ENCODE measurements at places on chromosomes 7 and 10.
A peak's percentile ranks its signal among the peaks of the same experiment; 100 is the strongest.

GRCh38 chr10:9010093-9010492 is 955.6 kb downstream of the GATA3 start:
- ATAC-seq: peak; percentile 66

DNA sequence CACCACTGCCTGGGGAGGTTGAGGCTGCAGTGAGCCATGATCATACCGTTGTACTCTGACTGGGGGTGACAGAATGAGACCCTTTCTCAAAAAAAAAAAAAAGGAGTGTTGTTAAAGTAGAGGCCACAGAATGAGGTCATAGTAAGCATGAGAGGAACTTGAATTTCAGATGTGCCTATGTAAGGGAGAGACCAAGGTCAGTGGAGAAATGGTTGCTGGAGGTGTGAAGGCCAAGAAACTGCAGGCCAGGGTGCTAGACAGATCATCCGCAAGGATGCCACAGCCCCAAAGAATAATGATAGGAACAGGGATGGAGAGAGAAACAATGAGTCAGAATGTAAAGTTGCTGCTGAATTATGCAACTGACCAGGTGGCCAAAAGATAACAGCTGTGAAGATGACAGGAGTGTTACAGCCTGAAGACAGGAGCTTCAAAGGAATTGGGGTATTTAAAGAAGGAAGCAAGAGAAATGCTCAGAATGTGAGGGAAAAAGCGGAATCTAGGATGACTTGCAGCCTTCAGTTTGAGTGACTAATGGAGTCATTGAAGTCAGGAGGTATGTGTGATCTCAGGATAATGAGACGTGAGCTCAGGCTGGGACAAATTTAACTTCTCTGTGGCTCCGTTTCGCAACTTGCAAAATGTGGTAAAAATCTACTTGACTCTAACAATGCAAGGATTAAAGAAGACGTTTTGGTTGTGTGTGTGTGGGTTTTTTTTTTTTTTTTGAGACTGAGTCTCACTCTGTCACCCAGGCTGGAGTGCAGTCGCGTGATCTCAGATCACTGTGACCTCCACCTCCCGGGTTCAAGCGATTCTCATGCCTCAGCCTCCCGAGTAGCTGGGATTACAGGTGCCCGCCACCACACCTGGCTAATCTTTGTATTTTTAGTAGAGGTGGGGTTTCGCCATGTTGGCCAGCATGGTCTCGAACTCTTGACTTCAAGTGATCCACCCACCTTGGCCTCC is 22.2 kb downstream of the TYW1B start:
- no peak for ATAC-seq

- no peak for ATAC-seq
Measured at GRCh38 chr10:57049096-57049495, 688.0 kb upstream of the ZWINT start.

DNA sequence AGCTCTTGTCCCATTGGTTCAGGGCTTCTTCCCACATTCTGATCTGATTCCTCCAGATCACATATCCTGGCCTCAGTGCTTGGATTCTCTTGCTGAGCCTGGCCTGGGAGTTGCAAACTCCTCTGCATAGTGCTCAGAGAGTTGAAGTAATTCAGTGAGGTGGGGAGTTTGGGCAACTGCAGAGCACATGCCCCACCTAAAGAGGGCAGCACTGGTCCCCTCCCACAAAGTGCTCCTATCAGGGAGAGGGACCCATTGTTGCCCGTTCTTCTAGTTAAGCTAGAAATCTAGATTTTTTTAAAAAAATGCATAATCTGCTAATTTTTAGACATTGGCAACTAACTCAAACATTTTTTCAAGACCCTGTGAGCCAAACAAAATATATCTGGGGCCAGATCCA is 45.1 kb downstream of the CHN2 start:
- no peak for ATAC-seq

DNA sequence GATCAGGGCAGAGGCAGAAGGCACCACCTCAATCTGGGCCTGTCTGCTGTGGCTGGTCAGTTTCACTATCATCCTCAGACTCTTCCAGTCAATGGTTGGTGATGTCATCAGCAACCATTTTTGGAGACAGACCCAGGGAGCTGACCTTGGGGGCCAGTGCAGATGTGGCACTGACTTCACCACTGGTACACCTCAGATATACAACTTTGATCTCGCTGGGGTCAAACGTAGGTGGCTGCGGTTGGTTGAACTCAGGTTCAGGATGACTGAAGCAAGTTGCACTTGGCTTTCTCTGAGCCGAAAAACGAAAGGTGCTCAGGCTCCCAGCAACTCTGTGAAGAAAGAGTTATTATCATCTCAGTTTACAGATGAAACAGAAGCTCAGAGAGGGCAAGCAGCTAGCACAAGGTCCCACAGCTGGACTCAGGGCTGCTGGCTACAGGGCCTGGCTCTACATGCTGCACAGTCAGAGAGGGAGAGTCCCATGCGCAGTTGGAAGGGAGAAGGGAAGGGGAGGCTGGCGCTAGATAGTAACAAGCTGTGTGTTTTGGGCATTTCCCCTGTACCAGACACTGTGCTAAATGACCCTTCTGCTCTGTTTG is 27.2 kb downstream of the ANKRD16 start:
- peak; percentile 78 for ATAC-seq

DNA sequence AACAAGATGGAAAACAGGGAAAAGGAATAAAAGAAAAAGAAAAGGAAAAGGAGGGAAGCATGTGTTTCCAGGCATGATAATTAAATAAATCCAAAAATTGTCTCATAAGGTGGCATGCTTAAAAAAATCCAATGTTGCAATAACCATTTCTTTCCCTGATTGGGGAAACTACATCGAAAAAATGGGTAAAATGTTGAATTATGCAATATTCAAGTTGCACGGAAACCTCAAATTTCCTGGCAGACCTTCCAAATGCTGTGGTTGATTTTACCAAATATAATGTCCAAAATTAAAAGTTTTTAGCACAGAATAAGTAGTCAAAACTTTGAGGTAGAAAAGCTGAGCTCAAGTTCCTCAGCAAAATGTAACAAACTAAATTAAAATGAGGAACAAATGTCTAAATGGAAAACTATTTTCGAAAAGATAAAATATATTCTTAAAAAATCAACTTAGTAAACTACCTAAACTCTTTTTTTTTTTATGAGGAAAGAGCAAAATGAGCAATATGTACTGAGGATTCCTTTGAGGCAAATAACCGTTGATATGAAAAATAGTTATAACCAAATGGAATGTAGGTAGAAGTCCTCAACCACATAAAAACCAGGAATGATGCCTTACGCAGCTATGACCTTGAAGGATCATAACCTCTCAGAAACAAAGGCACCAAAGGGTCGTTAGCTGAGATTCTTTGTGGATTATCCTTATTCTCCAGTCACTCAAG is 52.6 kb downstream of the MACC1 start:
- ATAC-seq: no peak

DNA sequence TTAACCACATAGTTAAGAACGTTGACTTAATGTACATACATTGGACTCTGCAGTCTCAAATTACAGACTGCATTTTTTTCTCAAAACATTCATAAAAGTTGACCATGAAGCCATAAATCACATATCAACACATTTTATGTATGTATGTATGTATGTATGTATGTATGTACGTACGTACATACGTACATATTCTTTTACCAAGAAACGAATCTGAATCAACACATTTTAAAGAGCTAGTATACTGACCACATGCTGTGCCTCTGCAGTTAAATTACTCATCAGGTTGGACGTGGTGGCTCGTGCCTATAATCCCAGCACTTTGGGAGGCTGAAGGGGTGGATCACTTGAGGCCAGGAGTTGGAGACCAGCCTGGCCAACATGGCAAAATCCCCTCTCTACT is 105.8 kb downstream of the GPR158 start:
- no peak for ATAC-seq

DNA sequence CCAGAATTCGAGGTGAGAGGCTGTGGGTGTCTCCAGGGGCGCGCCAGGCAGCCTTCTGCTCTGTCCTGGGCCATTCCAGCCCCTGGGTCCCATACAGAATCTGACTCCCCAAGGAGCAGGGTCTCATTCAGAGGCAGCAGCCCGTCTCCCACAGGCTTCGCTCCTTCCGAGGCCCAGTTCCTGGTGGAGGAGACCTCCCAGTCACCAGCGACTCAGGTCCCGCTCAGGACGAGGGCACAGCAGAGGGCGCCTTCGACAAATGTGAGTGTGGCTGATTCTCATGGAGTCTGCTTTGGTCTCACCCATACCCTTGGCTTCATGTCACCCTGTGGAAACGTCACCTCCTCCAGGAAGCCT is 81.8 kb upstream of the GPR26 start:
- no peak for ATAC-seq

- no peak for ATAC-seq
Measured at GRCh38 chr7:151616443-151617213, 96.9 kb upstream of the RHEB start.

DNA sequence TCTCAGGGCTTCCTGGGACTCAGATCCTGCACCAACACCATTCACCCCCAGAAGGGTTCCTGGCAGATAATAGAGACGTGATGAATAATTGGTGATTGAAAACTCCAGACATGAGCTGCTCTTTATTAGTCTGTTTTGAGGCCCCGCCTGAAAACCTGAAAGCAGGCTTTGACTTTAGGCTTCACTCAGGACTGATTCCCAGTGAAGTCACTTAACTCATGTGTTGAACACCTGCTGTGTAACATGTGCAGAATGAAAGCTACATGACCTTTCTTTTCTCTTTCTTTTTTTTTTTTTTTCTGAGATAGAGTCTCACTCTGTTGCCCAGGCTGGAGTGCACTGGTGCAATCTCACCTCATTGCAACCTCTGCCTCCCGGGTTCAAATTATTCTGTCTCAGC is 8.9 kb downstream of the SPACDR start:
- no peak for ATAC-seq

GRCh38 chr10:78894089-78894840 is 174.5 kb upstream of the ZMIZ1 start:
- no peak for ATAC-seq

DNA sequence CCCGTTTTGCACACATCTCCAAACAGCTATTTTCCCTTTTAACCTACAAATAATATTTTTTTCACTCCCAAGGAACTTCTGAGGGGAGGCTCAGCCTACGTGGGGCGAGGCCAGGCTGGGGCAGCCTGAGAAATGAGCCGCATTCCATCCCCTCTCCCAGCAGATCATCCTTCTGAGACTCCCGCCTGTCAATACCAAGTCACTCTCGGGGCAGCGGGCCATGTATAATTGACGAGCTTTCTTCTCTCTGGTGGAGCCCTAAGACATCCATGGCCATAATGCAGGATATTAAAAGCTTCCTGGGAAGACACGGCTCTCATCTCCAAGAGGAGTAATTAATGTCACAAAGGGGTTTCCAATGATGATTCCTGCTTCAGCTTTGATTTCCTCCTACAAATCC is 37.8 kb upstream of the CHST15 start:
- no peak for ATAC-seq

- ATAC-seq: no peak
Measured at GRCh38 chr7:29527505-29528108, 36.0 kb upstream of the PRR15 start.

- no peak for ATAC-seq
Measured at GRCh38 chr7:108073305-108074070, 56.7 kb downstream of the LAMB4 start.

- ATAC-seq: no peak
Measured at GRCh38 chr10:7458556-7458955, 47.7 kb upstream of the SFMBT2 start.

GRCh38 chr7:93551063-93551895 is 23.2 kb downstream of the CALCR start:
- no peak for ATAC-seq

DNA sequence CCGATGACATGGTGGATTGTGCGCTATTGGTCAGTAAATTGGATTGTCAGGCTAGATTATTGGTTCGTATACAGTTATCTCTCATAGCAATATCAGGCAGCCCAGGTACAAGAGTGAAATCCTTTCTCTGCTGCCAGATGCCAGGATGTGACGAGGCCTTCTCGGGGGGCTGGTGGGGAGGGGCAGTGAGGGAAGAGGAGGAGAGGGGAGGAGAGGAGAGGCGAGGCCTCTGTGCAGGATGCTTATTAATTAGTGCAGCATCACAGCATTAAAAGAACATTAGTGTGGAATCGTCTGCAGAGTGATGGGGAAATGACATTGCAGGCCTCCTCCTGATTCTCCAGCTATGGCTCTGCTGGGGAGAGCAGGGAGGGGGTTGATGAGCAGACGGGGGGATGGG is 30.5 kb upstream of the SLF2 start:
- ATAC-seq: no peak

DNA sequence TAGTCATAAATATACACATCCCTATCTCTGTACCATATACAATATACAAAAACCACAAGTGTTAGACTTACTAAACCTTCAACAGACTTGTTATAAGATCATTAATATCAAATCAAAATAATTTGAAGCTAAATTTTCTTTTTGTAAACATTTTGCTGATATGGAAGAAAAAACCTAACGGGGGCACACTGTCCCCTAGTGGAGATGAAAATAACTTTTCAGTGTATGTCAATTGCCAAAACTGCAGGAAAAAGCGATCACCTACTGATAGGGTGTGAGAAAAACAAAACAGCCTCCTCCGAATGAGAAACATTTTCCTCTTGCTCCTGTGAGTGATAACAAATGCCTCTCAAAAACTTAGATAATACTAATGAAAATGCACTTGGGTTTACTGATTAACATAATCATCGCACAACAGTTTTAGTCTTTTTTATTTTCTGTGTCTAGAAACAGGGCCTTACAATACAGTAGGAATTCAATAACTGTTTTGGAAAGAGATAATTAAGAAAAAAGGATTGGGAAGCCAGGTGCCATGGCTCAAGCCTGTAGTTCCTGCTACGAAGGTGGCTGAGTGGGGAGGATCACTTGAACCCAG is 322.7 kb downstream of the CRPPA start:
- ATAC-seq: no peak

DNA sequence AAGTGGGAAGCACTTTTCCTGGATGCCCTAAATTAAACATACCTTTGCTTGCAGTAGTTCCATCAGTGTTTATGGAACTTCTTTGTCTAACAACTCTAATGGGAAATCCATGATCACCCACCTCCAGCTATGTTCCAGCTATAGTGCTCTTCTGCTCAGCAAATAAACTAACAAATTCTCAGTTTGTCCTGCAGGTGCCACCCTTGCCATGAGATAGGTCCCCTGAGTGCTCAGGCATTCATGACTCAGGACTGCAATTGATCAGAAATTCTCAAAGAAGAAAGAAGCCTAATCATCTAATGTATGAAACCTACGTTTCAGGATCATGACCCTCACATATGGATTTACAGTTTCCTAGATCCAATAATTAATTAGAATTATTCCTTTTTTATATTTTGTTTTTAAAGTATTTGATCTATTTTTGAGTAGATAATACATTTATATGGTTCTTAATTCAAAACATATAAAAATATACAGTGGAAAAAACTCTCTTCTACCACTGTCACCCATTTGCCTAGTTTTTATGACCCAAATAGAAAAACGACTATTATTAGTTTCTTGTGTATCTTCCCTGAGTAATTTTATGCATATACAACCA is 48.7 kb upstream of the DYNC1I1 start:
- no peak for ATAC-seq

Measured in activated CD4-positive, CD25-positive, alpha-beta regulatory T cell treated with anti-CD3 and anti-CD28 coated beads, Interleukin-2, amount 50 U/mL, for 24 hours (primary cell).